ENCODE measurements at places on chromosomes 4 and X. TPM values are rescaled to one million over a fixed set of nuclear protein-coding genes. Genes with fewer than 3 reads are reported as not detected.

CENPVL2 gene
- not detected for total RNA-seq

GRCh38 chrX:5163663-5164062, 1065.0 kb downstream of the NLGN4X start:
- no peak for ATAC-seq
- no peak overlapping the region for H3K27ac ChIP-seq
- H3K27me3 ChIP-seq, result no peaks in the 10 kb centered on the region
- no peaks in the 10 kb centered on the region for H3K36me3 ChIP-seq
- no peaks in the 10 kb centered on the region for H3K4me1 ChIP-seq
- H3K4me3 ChIP-seq, result no peak overlapping the region

- no peak overlapping the region for H3K4me3 ChIP-seq
- no peak overlapping the region for H3K27ac ChIP-seq
- H3K36me3 ChIP-seq, result no peaks in the 10 kb centered on the region
- no peaks in the 10 kb centered on the region for H3K27me3 ChIP-seq
Measured at GRCh38 chr4:187016101-187016500, 292.4 kb upstream of the FAT1 start.

DMD gene
- total RNA-seq, result 225 TPM

DNA sequence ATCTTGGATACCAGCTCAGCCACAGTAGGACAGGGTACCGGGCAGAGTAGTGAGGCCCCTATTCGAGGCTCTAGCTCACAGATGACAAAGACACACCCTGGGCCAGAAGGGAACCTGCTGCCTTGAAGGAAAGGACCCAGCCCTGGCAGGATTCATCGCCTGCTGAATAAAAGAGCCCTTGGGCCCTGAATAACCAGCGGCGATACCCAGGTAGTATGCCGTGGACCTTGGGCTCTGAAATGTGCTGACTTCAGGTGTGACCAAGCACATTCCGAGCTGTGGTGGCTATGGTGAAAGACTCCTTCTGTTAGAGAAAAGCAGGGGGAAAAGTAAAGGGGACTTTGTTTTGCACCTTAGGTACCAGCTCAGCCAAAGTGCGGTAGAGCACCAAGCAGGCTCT, 14.6 kb downstream of the MED14 start:
- no peaks in the 10 kb centered on the region for H3K36me3 ChIP-seq
- H3K27ac ChIP-seq, result no peak overlapping the region
- no peaks in the 10 kb centered on the region for H3K27me3 ChIP-seq
- H3K4me3 ChIP-seq, result no peak overlapping the region
- no peak for ATAC-seq

GRCh38 chr4:23730998-23731397, 158.8 kb downstream of the PPARGC1A start:
- H3K27ac ChIP-seq, result no peak overlapping the region
- H3K27me3 ChIP-seq, result no peaks in the 10 kb centered on the region
- no peaks in the 10 kb centered on the region for H3K4me1 ChIP-seq
- ATAC-seq, result no peak

DNA sequence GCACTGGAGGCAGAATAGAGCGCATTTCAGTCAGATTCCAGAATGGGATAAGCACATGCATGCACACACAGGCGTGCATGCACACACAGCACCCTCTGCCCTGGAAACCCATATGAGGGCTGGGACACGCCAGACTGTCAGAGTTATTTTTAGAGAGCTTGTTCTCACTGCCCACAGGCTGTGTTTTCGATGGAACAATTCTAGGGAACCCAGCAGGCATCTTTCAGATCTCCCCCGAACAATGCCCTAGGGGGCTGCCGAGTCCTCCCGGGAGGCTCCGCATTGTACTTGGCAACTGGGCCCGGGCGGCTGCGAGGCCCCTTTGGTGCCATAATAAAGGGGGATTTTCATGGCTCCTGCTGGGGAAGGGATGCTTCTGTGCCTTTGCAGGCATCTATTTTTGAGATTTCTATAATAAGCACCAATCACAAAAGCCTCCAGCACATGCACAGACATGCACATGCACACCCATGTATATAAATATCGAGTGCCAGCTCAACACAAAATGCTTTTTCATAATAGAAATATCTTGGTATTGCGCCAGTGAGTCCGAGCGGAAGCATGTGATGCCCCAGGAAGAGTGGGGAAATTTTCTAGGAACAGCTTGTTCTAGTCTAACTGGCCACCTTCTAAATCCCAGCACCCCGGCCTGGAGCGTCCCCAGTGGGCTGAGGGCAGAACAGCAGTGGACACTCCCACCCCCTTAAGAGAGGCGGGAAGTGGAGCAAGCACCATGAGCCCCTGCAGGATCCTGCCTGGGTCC, 88.5 kb downstream of the PHKA2 start:
- H3K4me1 ChIP-seq, result no peaks in the 10 kb centered on the region
- H3K27me3 ChIP-seq, result no peaks in the 10 kb centered on the region
- H3K36me3 ChIP-seq, result no peaks in the 10 kb centered on the region
- peak; percentile 86 for ATAC-seq
- H3K4me3 ChIP-seq, result no peak overlapping the region

- ATAC-seq, result no peak
- H3K4me3 ChIP-seq, result no peak overlapping the region
- no peaks in the 10 kb centered on the region for H3K36me3 ChIP-seq
- no peak overlapping the region for H3K27ac ChIP-seq
- H3K4me1 ChIP-seq, result no peaks in the 10 kb centered on the region
- H3K27me3 ChIP-seq, result no peaks in the 10 kb centered on the region
Measured at GRCh38 chr4:167602157-167602556, 367.9 kb upstream of the SPOCK3 start.

UCP1 gene
- not detected for total RNA-seq

GRCh38 chr4:57151481-57151880, 41.3 kb upstream of the IGFBP7 start:
- H3K27ac ChIP-seq, result no peak overlapping the region
- no peaks in the 10 kb centered on the region for H3K4me1 ChIP-seq
- no peak for ATAC-seq
- H3K4me3 ChIP-seq, result no peak overlapping the region
- H3K27me3 ChIP-seq, result no peaks in the 10 kb centered on the region

TRIML2 gene
- not detected for total RNA-seq

- H3K36me3 ChIP-seq, result no peaks in the 10 kb centered on the region
- no peaks in the 10 kb centered on the region for H3K27me3 ChIP-seq
- peak overlapping the region; percentile 69 for H3K27ac ChIP-seq
- H3K4me1 ChIP-seq, result no peaks in the 10 kb centered on the region
- H3K4me3 ChIP-seq, result peak overlapping the region; percentile 60
Measured at GRCh38 chrX:38561951-38562719, 793 bp downstream of the TSPAN7 start.

GRCh38 chrX:151570561-151570960, 7.1 kb downstream of the PASD1 start:
- no peak for ATAC-seq
- H3K27ac ChIP-seq, result no peak overlapping the region
- no peak overlapping the region for H3K4me3 ChIP-seq
- no peaks in the 10 kb centered on the region for H3K27me3 ChIP-seq
- H3K4me1 ChIP-seq, result no peaks in the 10 kb centered on the region
- no peaks in the 10 kb centered on the region for H3K36me3 ChIP-seq

GRCh38 chr4:31383767-31384166, 663.6 kb downstream of the PCDH7 start:
- H3K27me3 ChIP-seq, result no peaks in the 10 kb centered on the region
- H3K4me1 ChIP-seq, result no peaks in the 10 kb centered on the region
- no peak overlapping the region for H3K4me3 ChIP-seq
- no peak for ATAC-seq

DNA sequence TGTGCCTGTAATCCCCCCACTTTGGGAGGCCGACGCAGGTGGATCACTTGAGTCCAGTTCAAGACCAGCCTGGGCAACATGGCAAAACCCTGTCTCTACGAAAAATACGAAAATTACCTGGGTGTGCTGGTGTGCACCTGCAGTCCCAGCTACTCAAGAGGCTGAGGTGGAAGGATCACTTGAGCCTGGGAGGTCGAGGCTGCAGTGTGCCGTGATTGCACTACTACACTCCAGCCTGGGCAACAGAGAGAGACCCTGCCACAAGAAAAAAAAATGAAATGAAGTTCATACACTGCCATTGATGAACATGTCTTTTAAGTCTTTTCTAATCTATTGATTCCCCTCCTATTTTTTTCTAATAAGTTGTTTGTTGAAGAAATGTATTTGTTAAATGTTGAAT, 5.0 kb upstream of the ZFX start:
- no peaks in the 10 kb centered on the region for H3K36me3 ChIP-seq
- ATAC-seq, result no peak
- H3K27me3 ChIP-seq, result no peaks in the 10 kb centered on the region
- peaks cover 5% of the 10 kb centered on the region for H3K4me1 ChIP-seq

ARSH gene
- 0.42 TPM for total RNA-seq

- H3K4me3 ChIP-seq, result no peak overlapping the region
- H3K27me3 ChIP-seq, result peaks cover 100% of the 10 kb centered on the region
- no peaks in the 10 kb centered on the region for H3K36me3 ChIP-seq
- no peak overlapping the region for H3K27ac ChIP-seq
Measured at GRCh38 chr4:41749631-41750039, 1.1 kb upstream of the PHOX2B start.

DNA sequence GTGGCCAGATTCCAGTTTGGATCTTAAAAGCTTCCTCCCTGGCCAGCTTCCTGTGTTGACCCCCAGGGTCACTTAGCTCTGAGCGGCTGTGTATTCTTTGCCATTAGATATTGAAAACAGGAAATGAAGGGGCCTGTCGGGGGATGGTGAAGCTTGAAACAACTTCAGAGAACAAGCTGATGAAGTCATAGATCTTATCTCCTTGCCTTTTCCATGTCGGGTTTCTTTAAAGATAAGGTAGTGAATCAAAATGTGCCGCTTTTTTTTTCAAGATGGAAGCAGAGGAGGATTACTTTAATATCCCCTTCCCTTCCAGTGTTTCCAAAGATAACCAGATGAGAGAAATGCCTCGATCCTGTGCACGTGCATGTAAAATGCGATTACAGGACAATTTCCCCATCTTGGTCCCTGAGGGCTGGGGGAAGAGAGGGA, 508.5 kb downstream of the MID1IP1 start:
- ATAC-seq, result no peak
- H3K27me3 ChIP-seq, result no peaks in the 10 kb centered on the region

DNA sequence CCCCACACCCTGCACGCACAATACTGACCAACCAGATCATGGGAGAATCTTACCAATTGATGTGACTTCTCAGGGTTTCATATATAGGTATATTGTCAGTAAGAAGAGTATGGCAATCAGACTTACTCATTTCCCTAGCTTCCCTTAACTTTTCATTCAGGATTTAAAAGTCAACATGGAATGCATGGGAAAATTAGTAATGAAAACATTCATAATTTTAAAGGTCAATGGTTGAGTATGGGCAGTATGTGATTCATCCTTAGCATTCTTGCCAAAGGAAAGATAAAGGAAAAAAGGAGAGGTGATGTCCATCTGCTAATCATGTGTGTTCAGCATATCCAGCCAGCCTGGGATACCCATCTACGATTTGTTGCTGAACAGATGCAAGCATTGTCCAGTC, 4.0 kb downstream of the DIPK2B start:
- no peak overlapping the region for H3K27ac ChIP-seq
- H3K36me3 ChIP-seq, result no peaks in the 10 kb centered on the region
- ATAC-seq, result no peak
- no peaks in the 10 kb centered on the region for H3K4me1 ChIP-seq

GRCh38 chr4:40506066-40506465, 123.6 kb downstream of the RBM47 start:
- no peaks in the 10 kb centered on the region for H3K27me3 ChIP-seq
- H3K4me1 ChIP-seq, result no peaks in the 10 kb centered on the region
- H3K36me3 ChIP-seq, result no peaks in the 10 kb centered on the region
- H3K27ac ChIP-seq, result no peak overlapping the region
- ATAC-seq, result no peak
- no peak overlapping the region for H3K4me3 ChIP-seq

DNA sequence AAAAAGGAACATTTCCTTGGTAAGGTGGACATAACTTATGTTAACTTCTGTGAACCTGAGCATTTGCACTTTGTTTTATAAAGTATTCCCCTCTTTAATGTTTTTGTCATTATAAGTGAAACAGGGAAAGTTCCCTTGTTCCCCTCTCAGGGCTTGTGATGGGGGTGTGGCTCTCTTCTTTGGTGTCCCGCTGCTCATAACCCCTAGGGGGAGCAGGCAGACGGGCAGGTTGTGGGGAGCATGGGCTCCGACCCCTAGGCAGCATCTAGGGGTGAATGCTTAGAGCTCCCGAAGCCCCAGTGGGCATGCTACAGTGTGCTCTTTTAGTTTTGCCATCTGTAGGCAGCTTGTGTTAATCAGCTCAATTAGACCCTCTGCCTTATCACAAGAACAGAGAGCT, 200.4 kb downstream of the DACH2 start:
- no peaks in the 10 kb centered on the region for H3K27me3 ChIP-seq
- no peaks in the 10 kb centered on the region for H3K4me1 ChIP-seq

SYP gene
- total RNA-seq, result 3.9 TPM

GRCh38 chr4:71864380-71864779, 80.5 kb upstream of the GC start:
- no peak overlapping the region for H3K4me3 ChIP-seq
- H3K4me1 ChIP-seq, result no peaks in the 10 kb centered on the region
- no peaks in the 10 kb centered on the region for H3K36me3 ChIP-seq
- no peak overlapping the region for H3K27ac ChIP-seq
- no peak for ATAC-seq
- H3K27me3 ChIP-seq, result no peaks in the 10 kb centered on the region

DNA sequence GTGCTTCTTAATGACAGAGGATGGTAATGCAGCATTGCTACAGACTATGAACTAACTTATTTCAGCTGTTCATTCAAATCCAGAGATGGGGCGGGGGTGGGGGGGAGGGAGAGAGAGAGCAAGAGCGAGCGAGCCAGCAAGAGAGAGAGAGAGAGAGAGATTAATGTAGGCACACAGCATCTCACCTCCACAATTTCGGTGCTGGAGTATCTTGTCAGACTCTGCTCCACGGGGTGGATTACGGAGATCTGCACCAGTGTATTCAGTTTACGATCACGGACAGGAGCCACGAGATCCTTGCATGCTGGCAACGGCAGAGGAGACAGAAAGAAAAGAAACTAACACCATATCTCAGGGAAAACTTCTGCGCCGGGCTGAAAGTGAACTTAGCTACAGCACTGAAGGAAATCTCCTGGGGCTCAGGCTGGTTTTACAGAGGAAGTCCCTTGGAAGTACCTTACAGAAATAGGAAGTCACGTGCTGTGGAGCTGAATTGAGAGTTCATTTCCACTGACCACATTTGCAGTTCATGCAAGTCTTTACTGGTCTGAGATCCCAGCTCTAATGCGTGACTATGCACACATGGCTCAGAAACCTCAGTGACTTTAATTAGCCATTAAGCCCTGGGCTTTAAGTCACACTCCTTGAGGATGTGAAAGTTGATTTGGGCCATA, 440.9 kb downstream of the INPP4B start:
- no peaks in the 10 kb centered on the region for H3K36me3 ChIP-seq
- ATAC-seq, result peak; percentile 74
- peak overlapping the region; percentile 76 for H3K27ac ChIP-seq
- no peaks in the 10 kb centered on the region for H3K27me3 ChIP-seq
- H3K4me3 ChIP-seq, result peak overlapping the region; percentile 53
- peaks cover 37% of the 10 kb centered on the region for H3K4me1 ChIP-seq
